ENCODE measurements at places on chromosomes 3 and 15.

DNA sequence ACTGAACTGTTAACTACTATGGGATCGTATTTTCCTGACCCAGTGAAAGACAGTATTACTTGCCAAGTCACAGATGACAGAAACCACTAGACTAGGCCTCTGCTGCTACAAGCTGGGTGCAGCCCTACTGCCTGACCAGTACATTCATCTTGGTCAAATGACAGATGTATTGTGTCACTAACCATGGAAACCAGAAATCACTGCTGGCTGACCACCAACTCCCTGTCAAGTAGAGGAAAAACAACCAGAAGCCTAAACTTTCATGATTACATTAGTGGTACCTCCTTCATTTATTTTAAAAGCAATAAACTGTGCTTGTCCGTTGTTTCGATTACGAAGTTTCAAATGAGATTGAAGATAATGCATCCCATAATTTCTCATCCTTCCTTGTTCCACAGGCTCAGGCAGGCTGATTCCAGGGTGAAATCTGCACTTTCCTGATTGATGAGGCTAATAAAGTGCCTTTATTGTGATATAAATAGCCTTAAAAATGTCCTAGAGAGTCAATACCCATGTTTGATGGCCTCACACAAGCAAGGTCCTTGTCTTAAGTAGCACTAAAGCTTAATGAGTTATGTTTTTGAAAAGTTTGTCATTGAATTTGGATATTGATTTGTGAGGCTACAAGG lies 309.7 kb downstream of the LSAMP start:
- no peak for DNase-seq

- no peak for DNase-seq
Measured at GRCh38 chr15:60179786-60180391, 175.8 kb downstream of the FOXB1 start.

DNA sequence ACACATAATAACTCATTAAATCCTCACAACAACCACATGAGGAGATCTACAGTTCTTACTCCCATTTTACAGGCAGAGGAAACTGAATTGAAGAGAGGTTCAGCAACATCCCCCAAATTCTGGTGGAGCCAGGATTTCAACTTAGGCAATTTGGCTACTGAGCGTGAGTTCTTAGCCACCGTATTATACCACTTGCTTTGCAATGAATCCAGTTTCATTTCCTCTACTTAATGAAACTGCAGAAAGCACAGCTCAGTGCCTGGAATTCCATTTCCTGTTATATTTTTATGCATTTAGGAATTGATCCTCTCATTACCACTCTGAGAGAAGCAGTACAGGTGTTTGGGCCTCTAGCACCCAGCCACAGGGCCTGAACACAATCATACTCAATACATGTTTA lies 4.3 kb downstream of the ZNF860 start:
- DNase-seq = no peak

DNA sequence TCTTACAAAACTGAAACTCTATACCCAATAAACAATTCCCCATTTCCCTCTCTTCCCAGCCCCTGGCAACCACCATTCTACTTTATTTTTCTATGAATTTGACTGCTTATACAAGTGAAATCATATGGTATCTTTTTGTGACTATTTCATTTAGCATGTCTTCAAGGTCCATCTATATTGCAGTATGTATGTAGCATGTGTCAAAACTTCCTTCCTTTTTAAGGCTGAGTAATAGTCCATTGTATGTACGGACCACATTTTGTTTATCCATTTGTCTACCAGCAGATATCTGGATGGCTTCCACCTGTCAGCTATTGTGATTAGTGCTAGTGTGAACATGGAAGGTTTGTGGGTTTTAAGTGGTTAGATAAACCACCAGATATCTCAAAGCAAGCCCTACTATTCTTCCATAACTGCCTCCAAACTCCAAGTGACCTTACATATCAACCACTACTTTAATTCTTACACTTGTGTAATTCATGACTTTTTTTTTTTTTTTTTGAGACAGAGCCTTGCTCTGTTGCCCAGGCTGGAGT lies 134.7 kb downstream of the TMCC1 start:
- no peak for DNase-seq

GRCh38 chr3:13594146-13594545 lies 45.2 kb downstream of the FBLN2 start:
- DNase-seq = no peak

- DNase-seq = no peak
Measured at GRCh38 chr3:181899702-181900101, 188.0 kb downstream of the SOX2 start.

GRCh38 chr15:36676211-36676610 lies 96.8 kb downstream of the CDIN1 start:
- no peak for DNase-seq

GRCh38 chr3:25125201-25125600 lies 302.9 kb upstream of the RARB start:
- no peak for DNase-seq

All from stimulated activated CD8-positive, alpha-beta memory T cell treated with anti-CD3 and anti-CD28 coated beads, Interleukin-7, amount 100 ng/mL, for 1 hour (primary cell).